Effector CD4-positive, alpha-beta T cell (primary cell): ENCODE measurements at places on chromosomes 3 and 15.
A peak's percentile ranks its signal among the peaks of the same experiment; 100 is the strongest.

GRCh38 chr3:107810171-107811071 is 280.4 kb downstream of the CD47 start:
- DNase-seq: no peak

GRCh38 chr15:72497402-72497801 is 23.3 kb downstream of the ARIH1 start:
- no peak for DNase-seq

- no peak for DNase-seq
Observed at GRCh38 chr3:65240366-65240765, 552.6 kb upstream of the ADAMTS9 start.

GRCh38 chr3:56980243-56980642 is 80.2 kb upstream of the SPATA12 start:
- DNase-seq: no peak

DNA sequence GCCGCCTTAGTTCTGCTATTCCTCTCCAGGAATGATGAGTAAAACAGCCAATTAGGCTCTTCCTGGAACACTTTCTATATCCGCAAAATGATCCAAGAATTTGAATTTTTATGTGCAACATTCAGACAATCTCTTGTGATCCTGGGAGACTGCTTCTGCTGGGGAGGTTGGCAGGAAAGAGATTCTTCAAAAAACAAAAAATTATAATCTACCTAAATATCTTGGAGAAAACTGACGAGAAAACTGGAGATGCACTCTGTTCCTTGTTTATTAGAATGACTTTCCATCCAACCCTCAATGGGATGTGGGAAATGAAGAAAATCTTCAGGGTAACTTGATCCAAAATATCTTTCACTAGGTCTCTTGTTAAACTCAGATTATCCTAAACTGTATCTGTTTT is 346.3 kb upstream of the UBE2E2 start:
- DNase-seq: no peak

DNA sequence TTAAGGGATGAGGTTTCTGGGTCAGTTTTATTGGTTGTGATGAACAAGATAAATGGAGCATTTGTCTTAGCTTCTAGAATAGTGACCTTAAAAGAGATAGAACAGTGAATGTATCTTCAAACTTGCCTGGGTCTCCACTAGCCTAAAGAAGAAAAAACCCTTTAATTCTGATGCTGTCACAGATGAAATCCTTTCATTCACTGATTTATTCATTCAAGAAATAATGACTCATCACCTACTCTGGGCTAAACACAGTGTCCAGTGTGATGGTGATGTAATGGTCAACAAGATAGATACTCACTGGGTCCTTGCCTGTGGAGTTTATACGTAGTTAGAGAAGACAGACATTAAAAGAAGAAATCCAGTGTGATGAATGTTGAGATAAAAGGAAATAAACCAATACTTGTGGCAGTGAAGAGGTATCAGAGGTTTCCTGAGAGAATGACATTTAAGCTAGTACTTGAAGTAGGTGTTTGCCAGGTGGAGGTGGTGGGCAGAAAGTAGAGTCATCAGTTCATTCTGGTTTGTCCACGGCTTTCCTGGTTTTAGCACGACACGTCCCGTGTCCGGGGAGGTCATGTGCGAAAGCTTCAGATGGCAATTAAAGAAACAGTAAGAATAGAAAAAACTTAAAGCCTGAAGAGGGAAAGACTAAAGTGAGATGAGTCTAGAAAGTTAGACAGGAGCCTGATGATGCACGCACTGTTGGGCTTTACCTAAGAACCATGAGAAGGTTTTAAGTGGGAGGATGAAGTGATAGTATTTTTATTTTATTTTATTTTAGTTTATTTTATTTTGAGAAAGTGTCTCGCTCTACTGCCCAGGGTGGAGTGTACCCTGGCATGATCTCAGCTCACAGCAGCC is 18.5 kb downstream of the PAK2 start:
- no peak for DNase-seq

- no peak for DNase-seq
Observed at GRCh38 chr3:25461946-25462345, 33.9 kb downstream of the RARB start.

DNA sequence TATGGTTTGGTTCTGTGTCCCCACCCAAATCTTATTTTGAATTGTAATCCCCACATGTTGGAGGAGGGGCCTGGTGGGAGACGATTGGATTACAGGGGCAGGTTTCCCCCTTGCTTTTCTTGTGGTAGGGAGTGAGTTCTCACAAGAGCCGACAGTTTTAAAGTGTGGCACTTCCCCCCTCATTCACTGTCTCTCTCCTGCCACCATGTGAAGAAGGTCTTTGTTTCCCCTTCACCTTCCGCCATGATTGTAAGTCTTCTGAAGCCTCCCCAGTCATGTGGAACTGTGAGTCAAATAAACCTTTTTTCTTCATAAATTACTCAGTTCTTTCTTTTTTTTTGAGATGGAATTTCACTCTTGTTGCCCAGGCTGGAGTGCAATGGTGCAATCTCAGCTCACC is 124.9 kb downstream of the IQCH start:
- DNase-seq: no peak

GRCh38 chr15:43791993-43792760 is at the start of gene SERF2:
SERF2 (plus strand) TSS chr15:43792320; CDS start chr15:43792377, 57 bp downstream.
- peak; percentile 99 for DNase-seq
